ENCODE measurements at places on chromosomes 4 and X.

- peak; percentile 35 for DNase-seq
These were observed 88.1 kb downstream of the TSPAN5 start for GRCh38 chr4:98570151-98570797.

GRCh38 chr4:95267081-95267480, 281.7 kb downstream of the UNC5C start:
- peak; percentile 39 for DNase-seq

DNA sequence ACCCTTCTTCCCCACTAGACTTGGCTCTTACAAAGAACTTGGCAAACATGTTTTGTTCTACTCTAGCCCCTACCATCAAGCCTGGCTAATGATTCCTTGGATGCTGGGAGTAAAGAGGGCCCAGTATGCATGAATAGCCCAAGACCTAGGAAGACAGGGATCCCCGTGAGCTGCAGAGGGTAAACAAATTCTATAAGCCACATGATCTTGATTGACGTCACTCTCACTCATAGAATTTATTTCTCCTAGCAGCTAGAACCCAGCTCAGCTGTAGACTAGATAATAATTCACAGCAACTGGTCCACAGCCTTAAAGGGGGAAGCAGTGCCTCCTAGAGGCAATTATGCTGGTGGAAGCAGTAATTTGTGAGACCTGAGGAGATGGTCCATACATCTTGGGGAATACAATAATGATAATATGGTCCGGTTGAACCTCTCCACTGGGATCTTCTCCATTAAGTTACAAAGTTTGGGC, 16.1 kb upstream of the USO1 start:
- no peak for DNase-seq

GRCh38 chrX:38548508-38548907, 12.8 kb upstream of the TSPAN7 start:
- DNase-seq: no peak

DNA sequence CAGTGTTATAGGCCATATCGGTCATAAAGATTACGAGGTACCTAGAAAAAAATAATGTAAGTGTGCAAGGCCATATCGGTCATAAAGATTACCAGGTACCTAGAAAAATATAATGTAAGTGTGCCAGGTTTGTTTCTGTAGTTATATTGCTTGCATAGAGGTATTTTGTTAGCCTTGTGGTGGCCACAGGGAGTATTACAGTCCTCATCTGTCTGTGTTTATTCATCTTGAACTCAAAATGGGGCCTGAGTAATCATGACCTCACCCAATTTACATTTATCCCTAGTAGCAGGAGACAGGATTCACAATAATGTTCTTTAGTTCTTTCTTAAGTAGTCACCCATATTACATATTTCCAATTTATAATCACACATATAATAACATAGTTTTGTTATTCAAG, 459.7 kb downstream of the MID1IP1 start:
- DNase-seq: no peak

DNA sequence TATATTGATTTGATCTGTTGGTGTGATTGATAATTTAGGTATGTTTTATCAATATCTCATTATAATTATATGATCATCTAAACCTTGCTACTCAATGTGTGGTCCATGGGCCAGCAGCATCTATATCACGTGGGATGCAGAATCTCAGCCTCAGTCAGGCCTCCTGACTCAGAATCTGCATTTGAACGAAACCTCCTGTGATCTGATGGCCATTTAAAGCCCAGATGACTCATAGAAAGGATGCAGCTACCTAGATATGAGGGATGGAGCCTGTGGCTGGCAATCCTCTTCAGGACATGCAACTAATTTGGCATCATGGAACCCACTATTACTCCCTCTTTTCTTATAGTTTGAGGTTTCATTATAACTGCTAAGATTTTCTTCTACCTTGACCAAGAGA, 11.3 kb upstream of the CHRNA9 start:
- DNase-seq: no peak

GRCh38 chrX:42673301-42673810, 104.6 kb downstream of the PPP1R2C start:
- DNase-seq: peak; percentile 37

DNA sequence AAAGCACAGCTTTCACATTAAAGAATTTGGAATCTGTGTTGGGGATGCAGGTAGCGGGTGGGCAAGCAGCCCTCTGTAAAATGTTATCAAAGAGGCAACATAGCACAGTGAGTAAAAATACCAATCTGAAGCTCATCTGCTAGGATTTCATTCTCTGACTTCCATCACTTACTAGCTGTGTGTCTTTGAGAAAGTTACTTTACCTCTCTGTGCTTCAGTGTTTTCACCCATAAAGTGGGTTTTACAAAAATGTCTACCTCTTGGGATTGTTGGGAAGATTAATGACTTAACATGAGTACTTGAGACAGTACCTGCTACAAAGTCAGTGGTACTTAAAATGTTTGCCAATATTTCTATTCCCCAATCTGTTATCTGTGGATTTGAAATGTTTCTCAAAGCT, 7.9 kb upstream of the DCUN1D4 start:
- no peak for DNase-seq

GRCh38 chr4:140300271-140300970, 73.0 kb upstream of the SCOC start:
- peak; percentile 64 for DNase-seq

- DNase-seq: no peak
These were observed 2.0 kb upstream of the GPR34 start for GRCh38 chrX:41686788-41687187.

DNA sequence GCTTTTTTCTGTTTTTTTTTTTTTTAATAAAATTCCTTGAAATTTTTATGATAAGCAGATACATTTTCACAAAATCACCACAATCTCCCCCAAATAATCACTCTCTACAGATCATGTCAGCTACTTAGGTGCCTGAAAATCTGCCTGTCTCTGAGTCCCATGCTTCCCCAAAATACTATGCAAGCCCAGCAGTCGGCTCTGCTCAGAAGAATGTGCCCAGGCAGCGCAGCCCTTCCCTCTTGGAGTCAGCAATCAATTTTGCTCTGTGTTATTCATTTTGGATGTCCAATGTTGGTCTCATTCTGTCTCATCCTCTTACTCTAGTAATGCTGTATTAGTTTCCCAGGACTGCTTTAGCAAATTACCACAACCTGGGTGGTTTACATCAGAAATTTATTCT, 24.9 kb upstream of the C1QTNF7 start:
- DNase-seq: no peak

DNA sequence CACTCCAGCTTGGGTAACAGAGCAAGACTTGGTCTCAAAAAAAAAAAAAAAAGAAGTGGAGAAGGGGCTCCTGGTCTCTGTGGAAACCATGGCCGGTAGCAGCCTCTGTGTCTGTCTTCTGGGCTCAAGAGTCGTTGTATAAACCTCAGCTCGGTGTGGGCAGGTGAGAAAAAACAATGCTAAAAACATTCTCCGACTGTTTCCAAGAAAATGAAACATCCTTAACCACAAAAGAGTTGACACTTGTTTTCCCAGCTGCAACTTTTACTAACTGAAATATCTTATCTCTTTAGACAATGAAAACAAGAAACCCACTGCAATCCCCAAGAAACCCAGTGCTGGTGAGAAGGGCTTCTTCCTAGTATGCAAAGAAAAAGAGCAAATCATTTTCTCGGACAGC, 26.2 kb downstream of the CD99 start:
- DNase-seq: no peak

- DNase-seq: peak; percentile 65
These were observed 631.6 kb downstream of the SPRY1 start for GRCh38 chr4:124028182-124028581.

- DNase-seq: no peak
These were observed 7.7 kb upstream of the ADD1 start for GRCh38 chr4:2835978-2836377.

GRCh38 chr4:163693776-163694175, 199.3 kb downstream of the TMA16 start:
- DNase-seq: no peak
